ENCODE measurements at places on chromosomes 12 and 14. TPM values are rescaled to one million over a fixed set of nuclear protein-coding genes. Genes with fewer than 3 reads are reported as not detected.

GRCh38 chr12:50224026-50224692 lies 57.0 kb upstream of the CERS5 start:
- peak; percentile 20 for DNase-seq

DNA sequence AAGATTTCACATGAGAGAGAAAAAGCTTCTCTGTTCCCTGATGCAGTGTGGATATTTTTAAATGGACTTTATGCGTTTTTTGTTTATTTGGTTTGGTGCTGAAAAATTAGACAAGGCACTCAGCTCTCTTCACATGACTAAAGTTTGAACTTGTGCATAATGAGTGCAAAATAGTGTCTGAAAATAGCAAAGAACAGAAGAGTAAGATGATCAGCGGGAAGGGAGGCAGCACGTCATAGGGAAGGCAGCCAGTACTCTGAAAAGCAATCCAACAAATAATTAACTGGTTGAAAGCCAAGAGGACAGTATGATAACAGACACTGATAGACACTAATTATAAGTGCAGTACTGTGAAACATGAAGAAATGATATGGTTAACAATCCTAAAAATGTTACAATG lies 46.6 kb upstream of the CDKN3 start:
- no peak for DNase-seq

DNA sequence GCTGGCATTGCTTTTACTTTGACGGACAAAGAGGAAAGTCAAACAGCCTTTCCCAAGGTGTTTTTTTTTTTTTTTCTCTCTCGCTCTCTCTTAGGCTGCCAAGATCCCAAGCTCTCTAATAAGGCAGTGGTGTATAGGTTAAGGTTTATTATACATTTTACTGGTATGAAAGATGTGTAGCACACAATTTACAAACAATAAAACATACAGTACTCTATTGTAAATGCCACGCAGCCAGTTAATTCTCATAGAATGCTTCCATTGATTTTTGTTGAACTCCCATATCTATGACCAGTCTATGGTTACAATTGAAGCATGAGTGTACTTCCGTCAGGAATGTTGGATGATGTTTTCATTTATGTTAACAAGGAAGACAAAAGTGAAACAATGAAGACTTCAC lies 106.4 kb upstream of the GSC start:
- DNase-seq = no peak

DNA sequence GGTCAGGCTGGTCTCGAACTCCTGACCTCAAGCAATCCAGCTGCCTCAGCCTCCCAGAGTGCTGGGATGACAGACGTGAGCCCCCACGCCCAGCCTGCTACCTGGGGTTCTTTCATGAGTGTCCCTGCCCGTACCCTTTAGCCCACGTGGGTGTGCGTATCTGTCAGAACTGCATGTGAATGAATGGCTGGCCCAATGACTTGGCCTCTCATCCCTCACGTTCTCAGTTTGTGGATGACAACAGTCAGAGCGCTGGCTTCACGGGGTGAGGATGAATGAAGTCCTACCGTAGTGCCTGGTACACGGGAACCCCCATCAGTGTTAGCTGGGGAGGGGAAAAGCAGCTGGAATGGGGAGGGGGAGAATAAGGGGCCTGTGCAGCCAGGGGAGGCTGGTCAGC lies 16.1 kb upstream of the ZDHHC22 start:
- DNase-seq = no peak

DNA sequence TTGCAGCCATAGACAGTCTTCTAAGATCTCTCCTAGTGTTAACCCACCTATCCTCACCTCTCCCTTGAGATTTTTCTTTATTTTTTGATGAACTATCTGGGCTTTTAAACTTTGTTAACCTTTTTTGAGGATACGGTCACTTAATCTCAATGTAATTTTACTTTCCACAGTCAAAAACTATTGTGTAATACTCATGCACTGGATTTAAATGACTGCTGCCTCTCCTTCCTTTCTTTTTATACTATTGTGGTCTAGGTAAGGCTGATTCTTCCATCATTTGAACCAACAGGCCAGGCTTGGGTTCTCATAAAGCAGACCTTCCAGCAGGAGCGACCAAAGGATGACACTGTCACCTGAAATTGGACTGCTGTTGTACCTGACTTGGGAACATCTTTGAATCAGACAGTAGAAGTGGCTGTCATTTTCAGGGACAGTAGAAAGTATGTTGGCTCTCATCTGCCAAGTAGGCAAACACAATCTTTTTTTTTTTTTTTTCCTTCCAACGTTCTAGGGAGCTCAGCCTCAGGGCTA lies 689 bp upstream of the PDE3A start:
- no peak for DNase-seq

- DNase-seq = no peak
These were observed 38.9 kb upstream of the CIT start for GRCh38 chr12:119915894-119916510.

DNA sequence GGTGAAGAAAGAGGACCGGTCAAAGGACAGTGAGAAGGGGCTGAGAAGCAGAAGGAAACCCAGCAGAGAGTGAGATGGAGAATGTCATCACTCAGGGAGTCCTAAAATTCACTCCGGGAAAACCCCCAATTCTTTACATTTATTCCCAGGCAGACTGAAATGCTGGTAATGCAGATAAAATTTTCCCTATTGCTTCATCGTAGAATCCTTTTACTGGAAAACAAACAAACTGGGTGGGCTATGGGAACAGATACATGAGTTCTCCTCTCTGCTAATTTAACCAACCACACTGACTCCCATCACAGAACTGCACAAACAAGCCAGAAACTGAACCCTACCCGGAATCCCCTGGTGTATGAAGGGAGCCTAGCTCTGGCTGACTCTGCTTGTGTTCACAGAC lies 20.9 kb downstream of the HEBP1 start:
- DNase-seq = no peak

Gene MORN3
- total RNA-seq = 8.3 TPM

Gene OR6C2
- total RNA-seq = not detected
